ENCODE measurements at places on chromosomes 16 and 17. TPM values are rescaled to one million over a fixed set of nuclear protein-coding genes. Genes with fewer than 3 reads are reported as not detected.
A peak's percentile ranks its signal among the peaks of the same experiment; 100 is the strongest.

PNMT gene
- polyA plus RNA-seq, result not detected

KRT33B gene
- polyA plus RNA-seq, result 0.22 TPM

SDK2 gene
- polyA plus RNA-seq, result 0.03 TPM

CDR2L gene
- polyA plus RNA-seq, result 23.2 TPM

FNDC8 gene
- polyA plus RNA-seq, result not detected

KRT17 gene
- polyA plus RNA-seq, result 4.6 TPM

DNA sequence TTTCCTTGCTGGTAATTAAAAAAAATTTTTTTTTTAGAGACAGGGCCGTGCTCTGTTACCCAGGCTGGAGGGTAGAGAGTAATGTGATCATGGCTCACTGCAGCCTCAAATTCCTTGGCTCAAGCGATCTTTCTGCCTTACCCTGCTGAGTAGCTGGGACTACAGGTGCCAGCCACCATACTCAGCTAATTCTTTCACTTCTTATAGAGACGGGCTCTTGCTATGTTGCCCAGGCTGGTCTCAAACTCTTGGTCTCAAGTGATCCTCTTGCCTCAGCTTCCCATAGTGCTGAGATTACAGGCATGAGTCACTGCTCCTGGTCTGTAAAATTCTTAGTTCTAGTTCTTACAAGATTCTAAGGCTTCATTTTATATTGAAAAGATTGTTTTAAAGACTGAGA is 11.1 kb downstream of the SMIM36 start:
- DNase-seq, result no peak

DNA sequence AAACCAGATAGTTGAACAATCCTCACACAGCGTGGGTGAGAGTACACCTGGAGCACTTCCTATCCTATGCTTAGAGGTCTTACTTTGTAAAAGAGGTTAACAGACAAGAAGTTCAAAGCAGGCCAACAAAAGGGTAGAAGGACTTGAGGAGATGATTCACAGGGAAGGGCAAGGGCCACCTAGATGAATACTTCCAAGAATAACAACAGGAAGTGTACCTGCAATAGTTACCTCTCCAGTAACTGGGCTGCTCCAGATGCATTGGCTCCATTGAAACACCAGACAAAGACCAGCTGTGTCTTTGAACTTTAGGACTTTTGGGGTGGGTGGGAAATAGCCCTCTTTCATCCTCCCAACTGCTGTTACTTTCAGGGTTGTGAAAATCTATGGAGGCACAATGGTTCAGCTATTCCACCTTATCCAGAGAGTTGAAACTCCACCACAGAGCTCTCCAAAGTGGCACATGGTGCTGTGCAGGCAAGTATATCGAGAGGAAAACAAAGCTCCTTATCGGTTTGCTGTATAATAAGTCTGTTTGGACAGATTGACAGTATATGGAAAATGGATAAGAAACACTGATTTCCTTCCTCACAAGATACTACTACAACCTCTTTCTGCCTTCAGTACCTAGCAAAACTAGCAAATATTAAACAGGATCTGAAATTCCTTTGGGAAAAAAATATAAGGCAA is 22.7 kb downstream of the RNF43 start:
- no peak for DNase-seq

DNA sequence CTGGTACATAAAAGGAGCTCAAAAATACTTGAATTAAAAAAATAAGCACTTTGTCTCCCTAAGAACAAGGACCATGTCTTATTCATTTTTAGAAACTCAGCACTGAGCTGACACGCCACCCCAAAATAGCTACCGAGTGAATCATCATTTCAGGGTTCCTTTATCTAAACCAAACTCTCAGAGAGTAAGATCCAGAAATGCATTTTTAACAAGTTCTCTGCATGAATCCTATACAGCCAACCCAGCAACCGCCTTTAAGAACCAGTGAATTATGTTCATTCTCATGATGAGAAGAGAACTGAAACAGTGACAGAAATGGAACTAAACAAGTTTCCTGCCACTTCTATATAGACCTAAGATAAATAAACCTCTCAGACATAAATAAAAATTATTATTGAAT is 8.7 kb downstream of the C16orf87 start:
- peak; percentile 91 for DNase-seq

DNA sequence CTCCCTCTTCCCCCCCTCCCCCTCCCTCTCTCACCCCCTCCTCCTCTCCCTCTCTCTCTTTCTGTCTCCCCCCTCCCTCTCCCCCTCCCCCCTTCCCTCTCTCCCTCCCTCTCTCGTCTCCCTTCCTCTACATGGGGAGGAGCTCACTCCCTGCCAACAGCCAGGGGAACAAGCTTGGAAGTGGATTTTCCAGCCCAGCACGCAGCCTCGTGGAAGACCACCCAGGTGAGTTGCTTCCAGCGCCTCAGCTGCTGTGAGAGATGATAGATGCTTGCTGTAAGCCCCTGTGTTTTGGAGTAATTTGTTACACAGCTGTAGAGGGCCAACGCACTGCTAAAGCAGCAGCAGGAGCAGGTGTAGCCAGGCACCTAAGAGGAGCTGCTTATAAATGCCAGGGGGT is 20.8 kb downstream of the ACTG1 start:
- DNase-seq, result no peak

DNA sequence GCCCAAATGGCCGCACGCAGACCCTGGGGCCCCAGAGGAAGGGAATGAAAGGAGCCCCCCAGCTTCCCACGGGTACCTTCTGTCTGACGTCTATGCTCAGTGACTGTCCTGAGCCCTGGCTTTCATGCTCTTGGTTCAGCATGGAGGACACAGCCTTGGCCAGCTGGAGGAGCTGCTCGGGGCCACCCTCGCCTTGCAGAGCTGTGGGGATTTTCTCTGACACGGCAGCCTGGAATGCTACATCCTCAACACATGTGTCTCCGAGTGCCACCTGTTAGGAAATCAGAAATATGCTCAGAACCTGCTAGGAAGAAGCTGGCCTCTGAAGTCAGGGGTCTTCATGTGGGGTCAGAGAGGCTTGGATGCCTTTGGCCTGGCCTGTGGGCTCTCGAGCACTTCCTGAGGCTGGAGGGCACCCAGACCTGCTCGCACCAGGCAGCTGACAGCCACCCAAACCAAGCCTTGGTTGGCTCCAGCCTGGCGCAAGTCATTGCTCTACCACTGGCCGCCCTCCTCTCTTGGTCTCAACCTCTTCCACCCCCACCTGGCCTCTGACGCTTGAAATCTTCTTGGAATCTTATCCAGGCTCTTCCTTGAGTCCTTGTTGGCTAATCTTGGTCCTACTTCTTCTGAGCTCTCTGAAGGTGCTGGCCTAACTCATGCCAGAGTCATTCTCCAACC is 63.7 kb upstream of the BCO1 start:
- DNase-seq, result peak; percentile 81

GRCh38 chr16:49277766-49278566 is 3.7 kb downstream of the CBLN1 start:
- no peak for DNase-seq

DNA sequence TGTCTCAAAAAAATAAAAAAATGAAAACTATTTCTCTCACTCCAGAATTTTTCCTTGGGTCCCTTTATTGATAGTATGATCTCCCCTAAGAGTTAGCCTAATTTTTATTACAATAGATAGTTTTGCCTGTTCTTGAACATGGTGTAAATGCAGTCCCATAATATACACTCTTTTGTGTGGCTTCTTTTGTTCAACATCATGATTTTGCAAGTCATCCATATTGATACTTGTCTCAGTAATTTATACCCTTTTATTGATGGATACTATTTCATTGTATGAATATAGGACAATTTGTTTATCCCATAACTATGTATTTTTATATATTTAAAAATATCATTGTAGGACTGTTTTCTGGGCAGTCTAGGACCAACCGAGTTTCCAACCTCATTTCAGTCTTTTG is 207.0 kb downstream of the UTP18 start:
- no peak for DNase-seq

- DNase-seq, result no peak
Measured at GRCh38 chr17:54876656-54877195, 23.9 kb upstream of the TOM1L1 start.

DNA sequence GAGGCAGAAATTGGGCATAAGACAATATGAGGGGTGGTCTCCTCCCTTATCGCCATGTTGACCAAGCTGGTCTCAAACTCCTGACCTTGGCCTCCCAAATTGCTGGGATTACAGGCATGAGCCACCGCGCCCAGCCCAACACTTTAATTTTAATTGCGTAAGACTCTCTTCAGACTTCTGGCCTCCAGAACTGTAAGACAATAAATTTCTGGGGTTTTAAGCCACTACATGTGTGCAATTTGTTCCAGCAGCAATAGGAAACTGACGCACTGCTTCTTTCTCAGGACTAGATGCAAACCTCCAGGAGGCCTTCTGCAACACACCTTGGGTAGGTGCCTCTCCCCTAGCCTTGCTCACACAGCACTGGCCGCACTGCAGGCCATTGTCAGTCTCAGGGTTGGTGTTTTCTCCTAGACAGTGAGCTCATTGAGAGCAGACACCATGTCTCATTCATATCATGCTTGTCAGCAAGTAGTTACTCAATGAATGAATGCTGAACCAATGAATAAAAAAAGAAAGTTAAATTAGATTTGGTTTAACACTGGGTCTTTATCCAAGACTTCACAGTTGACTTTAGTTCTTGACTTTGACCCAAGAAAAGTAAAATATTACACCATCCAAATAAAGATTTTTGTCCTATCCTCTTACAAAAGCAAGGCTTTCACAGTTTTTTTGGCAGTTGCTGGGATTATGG is 5.5 kb upstream of the ACSF2 start:
- DNase-seq, result no peak

DNA sequence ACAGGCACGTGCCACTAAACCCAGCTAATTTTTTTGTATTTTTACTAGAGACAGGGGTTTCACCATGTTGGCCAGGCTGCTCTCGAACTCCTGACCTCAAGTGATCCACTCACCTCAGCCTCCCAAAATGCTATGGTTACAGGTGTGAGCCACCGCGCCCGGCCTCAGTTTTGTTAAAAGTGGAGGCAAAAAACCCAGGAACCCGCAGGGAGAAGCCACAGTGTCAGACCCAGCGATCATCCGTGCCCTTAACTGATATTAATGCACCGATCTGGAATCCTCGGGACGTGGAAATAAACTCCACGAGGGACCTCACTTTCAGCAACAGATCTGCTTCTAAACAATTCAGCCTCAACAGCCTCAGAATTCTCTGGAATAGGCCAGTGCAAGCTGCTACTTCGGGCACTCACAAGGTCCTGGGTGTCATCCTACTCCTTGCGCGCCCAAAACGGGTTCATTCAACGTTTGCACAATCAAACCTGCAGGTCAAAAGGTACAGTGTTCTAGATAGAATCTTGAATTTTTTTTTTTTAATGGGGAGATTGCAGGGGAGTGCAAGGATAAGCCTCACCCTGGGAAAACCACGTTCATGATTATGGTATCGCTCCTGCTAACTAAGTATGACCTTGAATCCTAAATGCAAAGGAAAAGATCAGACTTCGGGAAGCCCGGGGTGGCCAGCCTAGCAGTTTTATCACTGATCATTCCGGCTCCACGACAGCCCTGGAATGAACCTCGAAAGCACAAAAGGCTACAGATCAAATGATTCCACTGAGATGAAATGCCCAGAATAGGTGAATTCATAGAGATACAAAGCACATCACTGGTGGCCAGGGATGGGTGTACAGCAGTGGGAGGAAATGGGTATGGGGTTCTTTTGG is 22.4 kb downstream of the LITAF start:
- DNase-seq, result no peak

GRCh38 chr17:29643817-29644160 is 21.1 kb upstream of the CORO6 start:
- DNase-seq, result no peak

- DNase-seq, result no peak
Measured at GRCh38 chr16:79099716-79100115, 500.8 kb downstream of the MAF start.

All from IMR-90 (cell line).